OCI-LY7 (cell line): ENCODE measurements at places on chromosomes 4 and X. TPM values are rescaled to one million over a fixed set of nuclear protein-coding genes. Genes with fewer than 3 reads are reported as not detected.

RWDD4 gene
- 26.4 and 27.6 TPM in 2 replicates for total RNA-seq

NIPAL1 gene
- 1.7 and 1.9 TPM in 2 replicates for total RNA-seq

RHOXF2 gene
- total RNA-seq, result not detected in 2 replicates

IL15 gene
- not detected in 2 replicates for total RNA-seq

OTC gene
- not detected in 2 replicates for total RNA-seq

PCSK1N gene
- not detected in 2 replicates for total RNA-seq

UBL4A gene
- total RNA-seq, result 49.4 and 49.7 TPM in 2 replicates

POF1B gene
- total RNA-seq, result 6.2 and 6.3 TPM in 2 replicates

NPNT gene
- not detected in 2 replicates for total RNA-seq
